NCI-H226 (cell line): ENCODE measurements at places on chromosomes 3 and 15.

DNA sequence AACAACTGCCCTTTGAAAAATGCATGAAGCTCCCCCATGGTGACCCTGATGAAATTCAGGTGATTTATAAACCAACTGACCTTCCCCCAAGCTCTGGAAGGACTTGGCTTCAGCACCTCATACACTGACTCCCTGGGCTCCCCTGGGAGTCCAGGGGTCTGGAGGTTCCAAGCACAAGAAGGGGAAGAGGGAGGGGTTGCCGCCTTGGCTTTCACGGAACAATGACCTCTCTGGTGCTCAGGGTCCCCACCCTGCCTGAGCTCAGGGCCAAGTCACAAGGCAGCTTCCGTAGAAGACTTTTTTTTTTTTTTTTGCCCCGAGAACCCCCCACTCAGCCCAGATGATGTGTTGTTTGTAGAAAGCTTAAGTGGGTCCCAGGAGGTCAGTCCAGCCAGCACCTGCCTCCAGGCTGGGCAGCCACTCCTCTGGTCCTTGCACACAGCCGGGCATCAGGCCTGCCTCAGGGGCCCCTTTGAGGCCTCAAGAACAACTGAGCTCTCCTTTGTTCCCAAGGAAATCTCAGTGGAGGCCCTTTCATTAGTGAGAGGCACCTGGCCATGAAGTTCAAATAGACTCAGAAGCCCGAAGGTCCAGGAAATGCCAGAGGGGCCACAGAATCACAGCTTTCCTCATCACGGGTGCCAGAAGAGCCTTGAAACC, 14.0 kb upstream of the ALAS1 start:
- no peak for DNase-seq

GRCh38 chr15:58924327-58924726, 9.2 kb downstream of the SLTM start:
- DNase-seq: peak; percentile 34

DNA sequence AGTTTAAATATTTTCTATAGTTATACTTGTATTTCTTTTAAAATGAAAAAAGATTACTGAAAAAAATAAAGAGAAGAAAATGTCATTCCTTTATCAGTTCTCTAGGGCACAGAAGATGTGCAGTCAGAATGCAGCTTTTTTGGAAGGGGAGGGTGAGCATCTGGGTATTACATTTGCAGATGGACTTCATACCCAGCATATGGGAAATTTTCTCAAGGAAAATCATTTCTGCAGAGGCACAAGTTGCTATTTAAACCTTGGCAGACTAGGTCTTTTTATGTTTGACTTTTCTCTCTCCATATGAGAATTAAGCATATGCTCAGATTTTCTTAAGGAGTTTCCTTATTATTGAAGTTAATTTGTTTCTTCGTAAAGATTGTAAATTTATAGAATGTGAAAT, 39.5 kb upstream of the ZNF385D start:
- DNase-seq: no peak

DNA sequence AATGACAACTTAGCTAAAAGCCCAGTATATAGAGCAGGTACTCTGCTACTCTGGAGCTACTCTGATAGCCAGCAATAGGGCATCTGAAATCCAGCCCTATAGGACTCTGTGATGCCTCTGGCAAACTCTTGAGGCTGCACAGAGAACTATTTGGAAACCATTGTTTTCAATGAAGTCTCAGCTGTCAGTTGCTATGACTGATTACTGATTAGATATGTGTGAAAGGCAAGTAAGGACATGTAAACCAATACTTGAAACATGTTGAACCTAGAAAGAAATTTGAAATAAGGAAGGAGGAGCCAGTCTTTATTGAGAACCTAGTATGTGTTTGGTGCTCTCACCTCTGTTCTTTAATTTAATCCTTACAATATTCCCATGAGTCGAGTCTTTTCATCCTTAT, 40.2 kb upstream of the CRTC3 start:
- DNase-seq: no peak

DNA sequence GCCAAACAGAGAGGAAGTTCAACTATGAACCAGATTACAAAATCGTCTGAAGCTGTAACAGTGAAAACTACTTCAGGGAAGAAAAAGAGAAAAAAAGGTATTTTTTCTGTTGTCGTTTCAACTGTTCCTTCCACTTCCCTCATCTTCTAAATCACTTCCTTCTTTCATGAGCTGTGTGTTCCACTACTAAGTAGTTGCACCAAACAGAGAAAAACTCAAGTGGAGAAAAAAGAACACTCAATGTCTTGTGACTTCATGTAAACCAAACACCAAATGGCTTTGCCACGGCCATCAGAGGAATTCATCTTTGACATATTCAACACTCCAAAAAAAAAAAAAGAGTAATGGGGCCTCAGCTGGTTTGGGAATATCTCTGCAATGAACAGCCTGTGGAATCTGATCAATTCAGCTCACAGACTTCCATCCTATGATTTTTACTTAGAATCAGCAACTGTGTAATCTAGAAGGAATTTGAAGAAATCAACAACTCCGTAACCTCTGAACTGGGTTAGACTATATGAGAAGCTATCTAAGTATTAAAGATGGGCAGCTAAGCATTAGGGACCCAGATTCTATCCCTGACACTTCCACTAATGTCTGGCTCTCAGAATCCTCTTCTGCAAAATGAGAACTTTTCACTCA, 47.5 kb upstream of the RNF7 start:
- DNase-seq: no peak

DNA sequence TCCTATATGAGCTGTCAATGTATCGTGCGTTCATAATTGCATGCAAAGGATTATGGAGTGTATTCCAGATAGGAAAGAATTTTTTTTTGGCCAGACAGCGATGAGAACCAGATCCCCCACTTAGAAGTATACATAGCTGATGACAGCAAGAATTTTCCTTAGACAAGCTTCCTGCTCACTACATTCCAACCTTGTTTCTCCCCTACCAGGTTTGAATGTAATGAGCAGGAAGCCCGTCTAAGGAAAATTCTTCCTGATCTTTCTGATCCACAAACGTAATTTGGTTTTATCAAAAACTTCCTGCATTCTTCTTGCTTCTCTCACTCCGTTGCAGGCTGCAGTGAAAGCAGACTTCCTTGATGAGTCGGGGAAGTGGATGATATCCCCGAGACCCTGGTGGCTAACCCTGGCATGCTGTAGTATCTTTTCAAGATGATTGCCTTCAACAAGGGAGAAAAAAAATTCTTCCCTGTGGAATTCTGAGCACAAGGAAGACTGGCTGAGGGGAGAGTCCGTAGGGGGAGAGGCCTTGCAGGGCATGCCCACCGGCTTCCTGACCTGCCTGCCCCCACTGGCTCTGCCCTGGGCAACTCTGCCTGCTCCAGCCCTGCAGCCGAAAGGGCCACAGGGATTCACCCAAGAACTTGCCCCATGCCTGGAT, 243.1 kb downstream of the TLE3 start:
- peak; percentile 97 for DNase-seq

- no peak for DNase-seq
Observed at GRCh38 chr15:28947221-28947674, 61.5 kb downstream of the APBA2 start.

- no peak for DNase-seq
Observed at GRCh38 chr3:183984127-183984740, 33.5 kb downstream of the ABCC5 start.

- DNase-seq: no peak
Observed at GRCh38 chr3:127287840-127288239, at the start of gene PRR20G. PRR20G (minus strand) TSS chr3:127288046; CDS start chr3:127287365, 681 bp downstream.

GRCh38 chr3:185176750-185177359, 24.0 kb upstream of the C3orf70 start:
- DNase-seq: no peak

GRCh38 chr3:133945381-133946095, 49.9 kb upstream of the RAB6B start:
- DNase-seq: no peak

DNA sequence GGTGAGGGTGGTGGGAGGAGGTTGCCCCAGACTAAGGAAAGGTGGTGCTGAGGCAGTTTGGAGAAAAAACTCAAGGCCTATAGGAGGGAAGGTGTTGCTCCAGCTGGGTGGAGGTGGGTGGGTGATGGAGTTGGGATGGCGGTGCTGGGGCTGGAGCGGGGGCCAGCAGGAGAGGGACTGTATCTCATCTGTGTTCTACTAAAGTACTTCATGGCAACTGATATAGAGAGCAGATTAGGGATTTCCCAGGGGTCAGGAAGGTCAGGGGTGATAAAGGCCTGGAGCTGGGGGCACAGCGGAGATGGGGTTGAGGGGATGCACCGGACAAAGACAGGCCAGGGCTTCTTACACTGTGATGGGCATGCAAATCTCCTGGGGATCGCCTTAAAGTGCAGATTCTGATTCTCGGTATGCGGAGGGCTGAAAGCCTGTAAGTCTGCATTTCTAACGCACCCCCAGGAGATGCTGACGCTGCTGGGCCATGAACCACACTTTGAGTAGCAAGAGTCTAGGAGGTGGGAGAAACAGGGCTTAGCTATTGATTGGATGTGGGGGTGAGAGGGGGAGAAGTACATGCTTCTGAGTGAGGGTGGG, 4.2 kb downstream of the KLHL40 start:
- no peak for DNase-seq
